ENCODE measurements at places on chromosomes 7 and 10.

DNA sequence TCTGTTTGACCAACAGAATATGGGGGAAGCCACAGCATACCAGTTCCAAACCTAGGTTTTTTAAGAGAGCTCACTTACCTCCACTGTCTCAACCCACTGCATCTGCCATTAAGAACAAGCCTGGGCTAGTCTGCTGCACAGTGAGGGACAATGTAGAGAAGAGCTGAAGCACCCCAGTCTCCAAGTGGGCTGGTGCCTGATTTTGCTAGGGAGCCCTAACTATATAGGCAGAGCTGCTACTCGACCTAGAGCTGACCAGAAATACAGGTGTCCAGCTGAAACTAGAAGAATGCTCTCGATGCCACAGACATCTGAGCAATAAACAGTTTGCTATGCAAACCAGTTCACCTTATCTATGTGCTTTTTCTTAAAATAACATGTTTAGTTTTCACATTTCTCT lies 106.9 kb upstream of the BET1 start:
- DNase-seq: no peak

DNA sequence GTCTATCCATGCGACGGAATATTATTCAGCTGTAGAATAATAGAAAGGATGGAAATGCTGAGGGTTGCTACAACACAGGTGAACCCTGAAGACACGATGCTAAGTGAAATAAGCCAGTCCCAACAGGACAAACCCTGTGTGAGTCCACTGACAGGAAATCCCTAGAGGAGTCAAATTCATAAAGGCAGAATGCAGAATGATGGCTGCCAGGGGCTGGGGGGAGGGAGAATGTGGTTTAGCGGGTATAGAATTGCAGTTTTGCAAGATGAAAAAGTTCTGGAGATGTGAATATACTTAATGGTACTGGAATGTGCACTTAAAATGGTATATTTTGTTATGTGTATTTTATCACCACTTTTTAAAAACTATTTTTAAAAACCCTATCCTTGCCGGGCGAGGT lies 36.9 kb upstream of the DOCK1 start:
- DNase-seq: no peak

DNA sequence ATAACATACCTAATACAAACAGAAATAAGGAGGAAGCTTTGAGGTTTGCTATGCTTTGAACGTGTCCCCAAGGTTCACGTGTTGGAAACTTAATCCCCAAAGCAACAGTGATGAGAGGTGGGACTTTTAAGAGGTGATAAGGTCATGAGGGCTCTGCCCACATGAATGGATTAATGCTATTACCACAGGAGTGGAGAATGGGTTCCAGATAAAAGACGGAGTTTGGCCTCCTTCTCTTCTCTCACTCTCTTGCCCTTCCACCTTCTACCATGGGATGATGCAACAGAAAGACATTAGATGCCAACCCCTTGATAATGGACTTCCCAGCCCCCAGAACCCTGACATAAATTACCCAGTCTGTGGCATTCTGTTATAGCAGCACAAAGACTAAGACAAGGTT lies 9.6 kb downstream of the ITGB1 start:
- DNase-seq: no peak

DNA sequence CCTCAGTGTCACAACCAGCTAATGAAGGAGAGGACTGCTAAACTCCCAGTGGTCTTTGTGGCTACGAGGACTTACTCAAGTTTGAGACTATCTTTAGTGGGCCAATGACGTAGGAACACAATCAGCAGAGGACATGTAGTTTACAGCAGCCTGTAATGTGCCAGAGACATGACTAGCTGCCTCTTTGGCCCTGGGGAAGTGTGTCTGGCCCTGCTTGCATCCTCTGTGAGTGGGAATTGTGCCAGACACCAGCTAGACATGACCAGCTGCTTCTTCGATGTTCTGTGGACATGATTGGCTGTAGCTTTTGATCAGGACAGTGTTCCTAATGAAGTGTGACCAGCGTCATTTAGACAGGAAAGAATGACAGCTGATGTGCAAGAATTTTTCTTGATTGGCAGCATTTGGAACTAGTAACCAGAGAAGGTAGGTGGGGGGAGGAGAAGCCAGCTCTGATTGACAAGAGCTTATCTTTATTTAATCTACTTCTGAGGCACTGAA lies 141.7 kb downstream of the AUTS2 start:
- peak; percentile 10 for DNase-seq

DNA sequence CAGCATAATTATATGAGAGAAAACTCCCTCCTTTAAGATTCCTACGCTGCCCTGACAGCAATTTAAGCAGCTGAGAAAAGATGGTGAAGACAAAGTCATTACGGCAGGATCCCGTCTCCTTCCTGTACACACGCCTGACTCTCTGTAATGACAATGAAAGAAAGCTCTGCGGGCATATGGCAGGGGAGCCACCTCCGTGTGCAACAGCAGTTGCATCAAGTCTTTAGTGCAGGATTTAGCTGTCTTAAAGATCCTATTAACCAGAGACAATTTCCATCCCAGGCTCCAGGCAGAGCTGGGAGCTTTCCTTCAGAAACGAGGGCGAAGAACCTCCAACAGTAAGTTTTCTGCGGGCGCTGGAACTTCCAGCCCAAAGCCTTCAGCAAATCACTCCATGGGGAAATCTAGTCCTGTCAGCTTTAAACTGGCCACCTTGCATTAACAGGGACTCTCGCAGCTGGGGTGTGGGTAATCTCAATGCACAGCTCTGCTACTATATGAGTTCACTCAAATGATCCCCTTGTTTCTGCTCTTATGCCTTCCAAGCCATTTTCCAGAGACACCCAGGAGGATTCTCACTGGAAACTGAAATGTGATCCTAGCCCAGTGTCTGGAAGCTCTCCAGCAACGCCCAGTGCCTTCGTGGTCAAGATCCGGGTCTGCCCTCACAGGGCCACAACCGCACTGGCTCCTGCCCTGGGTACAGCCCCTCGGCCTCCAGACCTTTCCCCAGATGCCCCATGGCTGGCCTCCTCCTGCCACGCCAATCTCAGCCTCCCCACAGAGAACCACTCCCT lies 74.9 kb downstream of the CTBP2 start:
- DNase-seq: no peak

GRCh38 chr7:131106681-131107336 lies 220.9 kb upstream of the MKLN1 start:
- DNase-seq: no peak

- no peak for DNase-seq
Measured at GRCh38 chr7:13201628-13202027, 514.2 kb downstream of the ARL4A start.

DNA sequence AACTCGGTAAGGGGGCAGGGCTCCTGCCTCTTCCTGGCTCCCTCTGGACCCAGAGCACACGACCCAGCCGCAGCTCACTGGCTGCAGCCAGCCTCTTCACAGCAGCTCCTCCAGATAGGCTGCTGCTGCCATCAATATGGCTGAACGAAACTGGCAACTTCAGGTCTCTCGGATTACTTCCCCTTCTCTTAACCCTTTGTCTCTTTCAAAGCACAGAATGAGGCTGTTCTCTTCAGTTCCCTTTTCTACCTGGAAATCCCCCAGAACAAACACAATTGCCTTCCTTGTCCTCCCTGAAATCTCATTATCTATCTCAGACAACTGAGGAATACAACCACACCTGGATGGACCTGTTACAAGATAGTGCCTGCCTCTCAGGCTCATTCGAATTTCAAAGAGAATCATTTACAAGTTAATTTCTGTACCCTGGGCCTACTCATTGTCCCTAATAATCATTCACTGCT lies 193.4 kb upstream of the MBL2 start:
- no peak for DNase-seq

DNA sequence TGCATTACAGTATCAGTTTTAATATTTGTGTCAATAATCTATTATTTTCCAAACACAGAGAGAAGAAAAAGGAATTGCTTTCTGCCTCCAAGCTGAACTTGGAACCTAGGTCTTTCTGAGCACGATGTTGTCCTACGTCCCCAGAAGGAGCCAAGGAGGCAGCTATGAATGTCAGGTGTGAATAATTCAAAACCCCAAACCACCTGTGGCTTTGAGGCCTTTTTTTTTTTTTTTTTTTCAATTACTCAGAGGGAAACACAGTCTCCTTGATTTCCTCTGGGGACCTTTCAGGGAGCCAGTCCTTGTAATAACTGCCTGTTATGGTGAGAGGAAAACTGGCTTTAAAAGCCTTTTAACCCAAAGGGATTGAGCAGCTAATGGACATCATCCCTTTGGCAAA lies 8.3 kb downstream of the GPR85 start:
- DNase-seq: no peak

DNA sequence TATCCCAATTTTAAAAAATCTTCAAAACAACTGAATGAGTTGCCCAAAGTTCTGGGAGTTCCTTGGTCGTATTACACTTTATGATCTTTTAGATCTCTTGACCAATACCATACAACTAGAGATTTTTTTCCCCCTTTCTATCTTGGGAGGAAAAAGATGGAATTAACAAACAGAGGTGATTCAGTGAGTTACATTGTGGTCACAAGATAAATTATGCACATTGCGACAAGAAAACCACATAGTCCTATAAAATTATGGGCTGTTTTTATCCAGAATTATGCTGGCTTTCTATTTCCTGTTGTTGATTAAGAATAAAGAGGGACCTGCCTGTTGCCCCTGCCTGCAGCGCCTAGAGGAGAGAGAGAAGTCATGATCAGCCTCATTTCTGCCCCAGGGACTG lies 8.2 kb upstream of the SGPL1 start:
- no peak for DNase-seq

GRCh38 chr7:134254311-134254710 lies 62.4 kb downstream of the SLC35B4 start:
- DNase-seq: peak; percentile 19

DNA sequence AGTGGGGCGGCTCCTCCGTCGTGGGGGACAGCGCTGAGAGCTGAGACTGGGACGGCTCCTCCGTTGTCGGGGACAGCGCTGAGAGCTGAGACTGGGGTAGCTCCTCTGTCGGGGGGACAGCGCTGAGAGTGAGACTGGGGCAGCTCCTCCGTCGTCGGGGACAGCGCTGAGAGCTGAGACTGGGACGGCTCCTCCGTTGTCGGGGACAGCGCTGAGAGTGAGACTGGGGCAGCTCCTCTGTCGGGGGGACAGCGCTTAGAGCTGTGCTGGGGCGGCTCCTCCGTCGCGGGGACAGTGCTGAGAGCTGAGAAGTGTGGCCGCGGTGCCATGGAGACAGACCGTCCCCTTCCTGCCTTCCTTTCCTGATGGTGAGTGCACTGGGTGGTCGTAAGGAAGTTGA lies 136.4 kb downstream of the DYNC2I1 start:
- no peak for DNase-seq

- no peak for DNase-seq
Measured at GRCh38 chr10:104300736-104301292, 31.8 kb downstream of the GSTO2 start.

- DNase-seq: no peak
Measured at GRCh38 chr7:15559416-15559928, 2.3 kb downstream of the AGMO start.

GRCh38 chr10:6328699-6329423 lies 126.1 kb downstream of the PFKFB3 start:
- DNase-seq: no peak

DNA sequence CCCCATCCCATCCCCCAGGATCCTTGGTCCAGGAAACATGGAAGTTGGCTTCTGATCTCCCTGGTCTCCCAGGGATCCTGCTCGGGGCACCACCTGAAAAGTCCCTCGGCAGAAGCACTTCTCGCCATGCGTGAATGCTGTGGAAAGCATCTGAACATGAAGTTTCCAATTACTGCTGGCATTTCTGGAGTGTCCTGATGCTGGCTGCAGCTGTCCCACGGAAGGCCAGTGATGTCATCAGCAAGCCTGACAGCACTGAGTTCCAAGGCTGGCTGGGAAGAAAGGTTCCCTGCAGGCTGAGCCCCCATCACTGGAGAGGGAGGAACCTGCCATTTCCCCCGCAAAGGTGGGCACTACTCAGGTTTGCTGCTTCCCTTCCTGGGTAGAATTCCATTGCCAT lies 71.4 kb downstream of the KCNMA1 start:
- no peak for DNase-seq

DNA sequence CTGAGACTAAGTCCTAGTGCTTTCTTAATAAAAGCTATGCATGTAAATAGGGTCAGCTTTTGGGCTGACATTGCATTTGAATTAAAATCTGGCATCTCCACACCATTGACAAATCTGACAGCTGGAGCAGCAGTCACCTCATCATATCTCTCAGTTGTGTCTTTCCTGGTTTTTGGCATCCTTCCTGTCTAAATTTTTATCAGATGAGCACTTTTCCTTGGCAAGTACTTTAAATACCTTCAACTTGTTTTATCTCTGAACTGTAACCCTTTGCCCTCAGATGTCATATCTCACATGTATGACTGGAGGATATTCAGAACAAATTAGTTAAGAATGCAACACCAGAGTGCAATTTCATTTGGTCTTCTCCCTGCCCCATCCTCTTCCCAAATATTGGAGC lies 1066.2 kb downstream of the LRMDA start:
- DNase-seq: no peak

GRCh38 chr10:34028936-34029335 lies 694.5 kb upstream of the NRP1 start:
- no peak for DNase-seq

DNA sequence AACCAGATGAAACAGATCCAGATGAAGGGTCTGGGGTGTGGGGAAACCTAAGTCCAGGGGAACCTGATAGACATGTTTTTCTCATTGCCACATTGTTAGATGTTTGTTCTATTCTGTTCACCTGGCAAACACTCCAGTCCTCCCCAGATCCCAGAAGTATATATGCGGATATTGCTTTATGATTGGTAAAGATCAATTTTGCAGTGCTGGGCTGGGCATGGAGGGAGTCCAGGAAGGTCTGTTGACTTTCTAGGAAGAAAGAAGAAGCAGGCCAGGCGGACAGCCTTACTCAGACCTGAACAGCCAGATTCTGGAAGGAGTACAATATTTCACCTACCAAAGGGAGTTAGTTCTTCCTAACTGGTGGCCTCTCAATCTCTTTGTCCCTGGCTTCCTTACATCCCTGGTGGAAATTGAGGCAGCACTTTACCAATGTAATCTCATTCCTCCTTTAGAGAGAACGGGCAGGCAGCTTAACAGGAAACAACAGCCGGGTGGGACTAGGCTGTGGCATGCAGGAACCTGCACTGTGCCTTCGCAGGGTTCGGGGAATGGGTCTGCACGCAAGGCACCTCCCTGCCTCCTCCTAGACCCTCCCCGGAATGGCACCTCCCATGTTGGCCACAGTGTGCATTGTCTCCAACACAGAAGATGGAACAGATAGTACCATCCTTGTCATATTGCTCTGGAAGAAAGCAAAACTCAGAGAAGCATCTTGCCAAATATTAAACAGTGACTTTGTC lies 930 bp downstream of the GIMAP6 start:
- no peak for DNase-seq

DNA sequence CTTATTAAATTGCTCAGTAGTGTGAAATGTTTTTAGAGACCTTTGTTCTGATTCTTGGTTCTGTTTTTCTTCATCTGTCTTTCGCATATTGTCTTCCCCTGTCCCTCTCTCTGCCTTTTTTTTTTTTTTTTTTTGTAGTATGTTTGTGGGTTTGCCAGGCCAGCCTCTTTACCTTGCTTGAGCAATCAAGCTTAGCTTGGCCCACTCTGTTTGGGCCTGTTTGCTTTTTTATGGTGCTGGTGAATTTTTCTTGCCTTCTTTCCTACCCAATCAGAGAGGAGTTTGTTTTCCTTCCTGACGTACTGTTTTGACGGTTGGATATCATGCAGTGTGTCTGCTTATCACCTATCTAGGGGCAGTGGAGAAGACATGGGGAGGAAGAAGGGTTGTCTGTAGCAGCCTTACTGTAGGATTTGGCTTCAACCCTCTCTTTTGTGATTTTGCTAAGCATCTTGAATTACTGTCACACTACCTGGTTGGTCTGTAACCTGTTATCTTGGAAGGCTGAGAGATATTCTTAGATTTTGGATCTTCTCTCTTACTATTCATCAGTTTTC lies 64.0 kb downstream of the BBS9 start:
- no peak for DNase-seq

- DNase-seq: no peak
Measured at GRCh38 chr10:23417254-23417653, 21.6 kb upstream of the OTUD1 start.
